ENCODE measurements at places on chromosomes 3 and 15. TPM values are rescaled to one million over a fixed set of nuclear protein-coding genes. Genes with fewer than 3 reads are reported as not detected.

The NTRK3 gene
- polyA plus RNA-seq: 8.5 TPM

The ZNF80 gene
- polyA plus RNA-seq: not detected

The ZXDC gene
- 37.8 TPM for polyA plus RNA-seq

The IL17RD gene
- polyA plus RNA-seq: 11.6 TPM

The SLC2A2 gene
- polyA plus RNA-seq: not detected
